COLO829 (cell line): ENCODE measurements at places on chromosomes 2 and 18.

- no peak for DNase-seq
Measured at GRCh38 chr2:191291471-191291870, 46.3 kb downstream of the MYO1B start.

DNA sequence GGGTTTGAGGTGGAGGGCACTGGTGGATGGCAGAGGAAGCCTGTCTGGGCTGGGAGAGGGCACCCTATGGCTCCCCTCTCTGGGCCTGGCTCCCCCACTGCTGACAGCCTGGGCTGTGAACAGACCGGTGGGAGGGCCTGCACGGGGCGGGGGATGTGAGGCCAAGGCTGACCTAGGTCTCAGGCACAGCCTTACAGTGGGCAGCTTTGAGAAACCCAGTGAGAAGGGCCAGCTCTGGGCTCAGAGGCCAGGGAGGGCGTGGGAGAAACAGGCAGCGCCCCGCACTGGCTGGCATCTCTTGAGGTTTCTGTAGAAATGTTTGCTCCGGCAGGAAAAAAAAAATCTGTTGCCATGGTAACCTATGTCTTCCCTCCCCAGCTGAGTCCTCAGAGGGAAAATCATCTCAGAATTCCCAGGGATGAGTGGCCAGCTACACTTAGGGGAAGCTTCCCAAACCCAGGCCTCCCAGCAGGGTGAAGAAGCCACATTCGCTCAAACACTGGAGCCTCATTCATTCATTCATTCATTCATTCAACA lies 71.7 kb upstream of the TAF1B start:
- DNase-seq = peak; percentile 53

DNA sequence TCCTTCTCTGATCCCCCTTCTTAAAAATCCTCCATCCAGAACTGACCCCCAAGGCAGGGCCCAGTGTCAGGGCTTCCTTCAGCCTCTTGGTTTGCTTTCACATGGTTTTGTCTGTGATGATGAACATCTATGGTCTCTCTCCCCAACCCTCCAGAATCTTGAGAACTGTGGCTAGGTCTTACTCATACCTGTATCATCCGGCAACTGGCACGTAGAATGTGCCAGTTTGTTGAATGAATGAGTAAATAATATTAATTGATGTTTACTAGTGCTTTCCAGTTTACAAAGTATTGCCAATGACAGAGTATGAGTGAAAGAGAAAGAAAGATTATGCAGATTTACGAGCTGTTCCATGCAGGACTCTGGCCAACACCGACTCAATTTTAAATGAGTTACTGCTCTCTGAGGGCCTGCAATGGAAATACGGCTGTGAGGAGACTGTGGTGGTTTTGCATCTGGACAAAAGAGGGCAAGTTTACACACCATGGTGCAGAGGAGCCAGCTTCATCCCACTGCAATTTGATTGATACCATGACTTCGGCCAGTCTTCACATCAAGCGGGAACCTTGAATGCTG lies 29.9 kb upstream of the TRIB2 start:
- DNase-seq = no peak

DNA sequence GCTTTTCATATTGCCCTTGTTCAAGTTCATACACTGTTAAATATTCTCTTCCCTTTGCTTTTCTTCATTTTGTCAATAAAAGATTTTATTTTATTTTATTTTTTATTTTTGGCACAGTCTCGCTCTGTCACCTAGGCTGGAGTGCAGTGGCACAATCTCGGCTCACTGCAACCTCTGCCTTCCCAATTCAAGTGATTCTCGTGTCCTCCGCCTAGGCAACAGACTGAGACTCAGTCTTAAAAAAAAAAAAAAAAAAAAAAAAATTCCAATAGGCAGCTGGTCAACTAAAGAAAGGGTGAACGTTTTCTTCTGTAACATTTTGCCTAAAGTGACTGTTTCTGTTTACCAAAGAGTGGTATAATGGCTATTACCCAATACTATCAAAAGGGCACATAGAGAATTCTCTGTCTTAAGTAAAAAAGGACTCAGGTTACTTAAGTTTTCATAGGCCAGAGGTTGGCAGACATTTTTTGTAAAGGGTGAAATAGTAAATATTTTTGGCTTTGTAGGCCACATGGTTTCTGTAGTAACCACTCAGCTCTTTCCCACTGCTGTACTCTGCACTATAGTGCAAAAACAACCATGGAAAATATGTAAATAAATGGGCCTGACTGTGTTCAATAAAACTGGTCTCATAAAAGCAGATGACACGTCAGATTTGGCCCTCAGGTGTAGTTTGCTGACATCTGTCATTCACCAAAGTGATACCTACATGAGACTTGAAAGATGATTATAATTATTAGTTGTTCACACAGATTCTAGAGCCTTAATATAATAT lies 113.4 kb downstream of the MIB1 start:
- DNase-seq = no peak

- DNase-seq = no peak
Measured at GRCh38 chr2:101887328-101887727, 104.4 kb upstream of the IL1R2 start.

DNA sequence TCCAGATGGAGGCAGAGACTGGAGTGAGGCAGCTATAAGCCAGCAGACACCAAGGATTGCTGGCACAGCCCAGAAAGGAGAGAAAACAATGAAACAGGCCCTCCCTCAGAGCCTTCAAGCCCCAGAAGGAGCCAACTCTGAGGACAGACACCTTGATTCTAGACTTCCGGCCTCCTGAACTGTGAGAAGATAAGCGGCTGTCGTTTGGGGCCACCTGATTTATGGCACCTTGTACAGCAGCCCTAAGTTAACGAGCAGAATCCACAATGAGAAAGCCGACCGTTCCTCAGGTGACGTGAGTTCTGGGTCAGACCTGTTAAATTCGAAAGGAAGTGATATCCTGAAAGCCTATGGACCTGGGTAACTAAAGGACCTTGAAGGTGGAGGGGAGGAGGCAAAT lies 7.3 kb upstream of the CNDP2 start:
- no peak for DNase-seq

GRCh38 chr18:25729072-25729471 lies 361.3 kb downstream of the SS18 start:
- no peak for DNase-seq

- DNase-seq = no peak
Measured at GRCh38 chr2:71941726-71942525, 205.7 kb downstream of the CYP26B1 start.

DNA sequence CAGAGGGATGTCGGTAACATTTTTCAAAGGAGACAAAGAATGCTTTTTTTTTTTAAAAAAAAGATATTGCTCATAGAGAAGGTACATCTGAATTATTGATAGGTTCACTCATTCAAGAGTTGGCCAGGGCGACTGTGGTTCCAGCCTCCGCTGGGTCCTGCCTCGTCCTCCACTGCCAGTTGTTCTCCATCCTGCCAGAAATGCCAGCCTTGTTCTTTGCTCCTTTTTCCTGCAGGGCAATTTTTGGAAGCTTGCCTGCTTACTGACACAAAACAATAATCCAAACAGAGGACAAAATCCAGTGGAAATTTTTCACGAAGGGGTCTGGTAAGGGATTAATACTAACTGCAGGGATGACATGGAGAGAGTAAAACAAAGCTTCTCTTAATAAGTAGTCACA lies 1113.0 kb downstream of the CBLN2 start:
- DNase-seq = no peak

GRCh38 chr2:240105982-240106381 lies 30.1 kb downstream of the COPS9 start:
- DNase-seq = no peak

GRCh38 chr2:172177581-172177980 lies 74.9 kb upstream of the DLX2 start:
- DNase-seq = no peak

GRCh38 chr18:51340332-51340731 lies 142.9 kb upstream of the MEX3C start:
- DNase-seq = no peak

DNA sequence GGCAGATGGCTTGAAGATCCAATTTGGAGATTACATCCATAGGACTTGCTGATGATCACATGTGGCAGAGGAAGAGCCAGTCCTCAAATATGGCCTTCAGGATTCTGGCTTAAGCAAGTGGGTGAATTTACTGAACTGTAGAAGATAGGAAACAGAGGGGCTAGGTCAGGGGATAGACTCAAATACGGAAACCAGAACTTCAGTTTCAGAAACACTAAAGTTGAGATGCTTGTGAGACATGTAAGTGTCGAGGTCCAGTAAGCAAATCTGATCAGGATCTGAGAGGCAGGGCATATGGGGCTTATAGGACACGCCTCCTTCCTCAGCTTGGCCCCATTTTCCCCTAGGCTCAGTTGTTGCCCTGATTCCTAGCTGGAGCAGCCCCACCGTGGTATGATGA lies 107.7 kb downstream of the LBH start:
- DNase-seq = no peak

DNA sequence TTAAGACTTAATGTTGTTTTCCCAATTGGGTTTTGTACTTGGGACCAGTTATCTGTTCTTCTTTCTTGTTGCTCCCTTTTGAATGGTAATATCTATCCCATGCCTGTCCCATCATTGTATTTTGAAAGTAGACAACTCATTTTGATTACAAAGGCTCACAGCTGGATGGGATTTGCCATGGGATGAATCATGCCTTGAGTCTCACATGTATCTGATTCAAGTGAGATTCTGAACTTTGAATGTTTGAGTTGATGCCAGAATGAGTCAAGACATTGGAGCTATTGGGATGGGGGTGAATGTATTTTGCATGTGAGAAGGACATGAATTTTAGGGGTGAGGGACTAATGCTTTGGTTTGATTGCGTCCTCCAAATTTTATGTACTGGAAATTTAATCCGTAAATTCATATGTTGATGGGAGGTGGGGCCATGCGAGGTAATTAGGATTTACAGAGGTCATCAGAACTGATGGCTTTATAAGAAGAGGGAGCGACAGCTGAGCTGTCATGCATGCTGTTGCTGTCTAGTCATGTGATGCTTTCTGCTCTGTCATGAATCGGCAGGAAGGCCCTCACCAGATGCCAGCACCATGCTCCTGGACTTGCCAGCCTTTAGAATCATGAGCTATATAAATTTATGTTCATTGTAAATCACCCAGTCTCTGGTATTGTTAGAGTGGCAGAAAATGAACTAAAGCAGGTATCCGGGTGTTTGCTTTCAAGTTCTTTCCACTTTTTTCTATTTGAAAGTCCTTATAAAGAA lies 741.3 kb upstream of the RAB6C start:
- DNase-seq = no peak

GRCh38 chr2:172457536-172457935 lies 30.1 kb downstream of the ITGA6 start:
- DNase-seq = no peak

DNA sequence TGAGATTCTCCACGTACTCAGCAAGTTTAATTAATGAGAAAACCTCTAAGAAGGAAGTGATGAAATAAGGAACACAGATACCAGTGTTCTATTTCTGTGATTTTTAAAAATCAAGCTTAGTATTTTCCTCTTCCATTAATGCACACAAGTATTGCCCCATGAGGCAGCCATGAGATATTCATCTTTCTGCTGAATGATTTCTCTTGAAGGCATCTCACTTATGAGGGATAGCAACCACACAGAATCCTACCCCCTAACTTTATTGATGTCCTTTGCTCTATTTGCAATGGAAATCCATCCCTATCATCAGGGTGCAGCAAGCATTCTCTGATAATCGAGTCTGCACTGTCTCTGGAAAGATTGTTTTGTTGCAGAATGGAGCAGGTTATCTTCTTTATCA lies 244.1 kb upstream of the NRP2 start:
- no peak for DNase-seq

- no peak for DNase-seq
Measured at GRCh38 chr2:36902385-36903120, 63.8 kb downstream of the STRN start.

- no peak for DNase-seq
Measured at GRCh38 chr2:216588861-216589710, 44.1 kb upstream of the IGFBP2 start.

GRCh38 chr2:104865096-104865470 lies 11.2 kb downstream of the POU3F3 start:
- no peak for DNase-seq

DNA sequence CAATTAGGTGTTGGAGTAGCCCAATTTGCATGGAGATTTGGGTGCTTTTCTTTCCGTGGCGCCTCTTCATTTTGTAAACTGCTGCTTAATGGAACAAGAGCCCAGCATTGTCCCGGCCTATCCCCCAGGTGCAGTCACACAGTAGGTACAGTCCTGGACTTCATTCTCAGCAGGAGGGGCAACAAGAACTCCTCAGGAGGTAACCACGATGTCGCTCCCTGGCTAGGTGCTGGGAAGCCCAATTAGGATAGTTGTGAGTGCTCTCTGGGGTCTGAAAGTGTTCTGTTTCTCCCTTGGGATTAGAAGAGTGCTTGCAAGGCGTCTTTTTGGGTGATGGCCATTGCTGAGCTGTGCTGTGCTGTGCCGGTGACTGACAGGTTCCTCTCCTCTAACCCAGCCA lies 53.8 kb downstream of the CABLES1 start:
- no peak for DNase-seq

- DNase-seq = peak; percentile 53
Measured at GRCh38 chr2:110770959-110771431, 38.6 kb downstream of the ACOXL start.

- DNase-seq = no peak
Measured at GRCh38 chr2:113226462-113226861, 52.3 kb downstream of the PAX8 start.

- DNase-seq = no peak
Measured at GRCh38 chr18:72846736-72847533, 20.9 kb downstream of the NETO1 start.

DNA sequence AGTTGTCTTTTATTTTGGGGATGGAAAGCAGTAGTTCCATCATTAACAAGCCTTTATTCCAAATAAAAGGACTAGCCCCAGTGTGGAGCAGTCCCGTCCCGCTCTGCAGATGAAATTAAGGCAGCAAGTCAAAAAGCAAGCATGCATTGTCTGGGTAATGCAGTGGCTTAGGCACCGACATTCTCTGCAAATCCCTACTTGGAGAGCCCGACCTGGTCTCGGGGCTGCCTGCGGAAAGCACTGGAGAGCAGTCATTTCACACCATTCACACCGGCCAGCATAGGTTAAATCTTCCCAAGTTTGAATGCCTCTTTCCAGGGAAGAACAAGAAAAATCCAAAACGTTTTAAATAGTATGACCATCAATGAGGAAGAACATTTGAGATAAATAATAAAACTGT lies 24.4 kb upstream of the RAB12 start:
- no peak for DNase-seq

DNA sequence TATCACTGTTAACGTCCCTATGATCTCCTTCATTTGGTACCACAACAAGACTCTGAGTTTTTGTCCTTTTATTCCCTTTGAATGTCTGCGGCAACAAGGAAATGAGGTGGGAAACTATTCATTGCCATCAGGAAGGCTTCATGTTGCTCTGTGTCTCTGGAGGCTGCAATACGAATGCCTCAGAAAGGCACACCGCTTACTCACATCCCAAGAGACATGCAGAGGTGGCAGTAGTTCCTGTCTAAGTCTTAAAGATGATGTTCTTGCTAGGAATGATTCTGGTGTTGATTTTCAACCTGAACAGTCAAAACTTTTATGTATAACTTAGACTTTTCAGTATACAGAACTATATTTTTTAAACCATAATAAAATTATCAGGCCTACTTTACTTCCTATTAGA lies 24.0 kb downstream of the CNTNAP5 start:
- no peak for DNase-seq

DNA sequence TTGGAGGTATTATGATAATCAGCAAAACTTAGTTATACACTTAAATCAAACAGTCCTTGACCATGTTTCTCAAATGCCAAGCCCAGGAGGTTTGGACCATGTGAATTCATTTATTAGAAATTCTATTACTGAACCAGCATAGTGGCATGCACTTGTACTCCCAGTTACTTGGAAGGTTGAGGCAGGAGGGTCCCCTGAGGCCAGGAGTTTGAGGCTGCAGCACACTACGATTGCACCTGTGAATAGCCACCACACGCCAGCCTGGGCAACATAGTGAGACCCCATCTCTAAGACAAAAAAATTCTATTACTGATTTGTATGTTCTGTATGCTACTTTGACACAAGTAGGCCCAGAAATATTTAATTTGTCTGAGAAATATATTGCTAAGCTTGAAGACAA lies 43.6 kb upstream of the FZD7 start:
- DNase-seq = no peak
